ENCODE measurements at places on chromosomes 2 and 18. TPM values are rescaled to one million over a fixed set of nuclear protein-coding genes. Genes with fewer than 3 reads are reported as not detected.
A peak's percentile ranks its signal among the peaks of the same experiment; 100 is the strongest.

DNA sequence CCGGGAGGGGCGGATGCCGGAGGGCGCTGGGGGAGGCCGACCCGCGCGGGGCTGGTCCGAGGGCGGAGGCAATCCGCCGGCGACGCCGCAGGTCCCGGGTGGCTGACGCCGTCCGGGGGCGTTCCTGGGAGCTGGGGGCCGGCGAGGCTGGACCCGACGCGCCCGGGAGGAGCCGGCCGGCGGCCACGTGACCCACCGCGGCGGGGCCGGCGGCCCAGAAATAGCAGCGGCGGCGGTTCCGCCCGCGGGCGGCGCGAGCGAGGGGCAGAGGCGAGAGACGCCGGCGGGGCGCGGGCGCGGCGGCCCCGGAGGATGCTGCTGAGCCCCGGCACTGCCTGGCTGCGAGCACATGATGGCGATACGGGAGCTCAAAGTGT, at the start of gene RAB31:
Gene RAB31, plus strand, starts transcription at position 245 of the 377 bp plus-strand sequence. Its CDS starts 105 bp downstream, at position 350.
- DNase-seq = peak; percentile 66

DNA sequence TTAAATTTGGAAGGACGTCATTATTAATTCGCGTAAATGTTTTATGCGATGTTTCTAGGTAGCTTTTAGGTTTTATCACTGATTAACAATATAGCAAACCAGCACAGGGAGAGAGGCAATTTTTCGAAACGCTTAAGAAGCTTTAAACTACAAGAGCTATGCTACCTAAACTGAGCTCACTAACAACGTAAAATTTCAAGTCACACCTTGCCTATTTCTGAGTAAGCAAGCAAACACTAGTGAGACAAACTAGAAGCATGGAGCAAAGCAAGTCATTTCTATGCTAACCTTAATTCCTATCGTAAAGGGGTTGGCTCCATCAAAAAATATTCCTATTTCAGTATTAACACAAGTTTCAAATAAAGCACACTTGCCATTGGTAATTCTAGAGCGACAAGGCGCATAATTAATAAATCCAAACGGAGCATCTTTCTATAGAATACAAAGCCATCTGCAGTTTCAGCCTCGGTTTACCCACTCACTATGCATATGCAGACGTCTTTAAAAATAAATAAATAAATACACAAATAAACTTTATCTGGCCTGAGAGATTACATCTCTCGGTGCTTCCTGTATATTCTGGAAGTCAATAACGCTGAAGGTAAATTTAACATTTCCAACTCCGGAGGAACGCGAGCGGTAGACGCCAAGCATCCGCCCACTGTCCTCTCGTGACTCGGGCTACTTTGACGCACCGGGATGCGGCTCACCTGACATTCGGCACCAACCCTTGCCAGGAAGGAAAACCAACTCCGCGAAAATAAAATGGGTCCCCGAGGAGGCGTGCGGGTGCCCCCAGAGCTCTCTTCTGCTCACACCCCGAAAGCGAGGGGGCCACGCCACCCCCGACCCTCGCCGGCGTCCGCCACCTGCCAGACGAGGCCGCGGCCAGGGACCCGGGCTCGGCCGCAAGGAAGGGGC, 947 bp downstream of the ITSN2 start:
- DNase-seq = no peak

DNA sequence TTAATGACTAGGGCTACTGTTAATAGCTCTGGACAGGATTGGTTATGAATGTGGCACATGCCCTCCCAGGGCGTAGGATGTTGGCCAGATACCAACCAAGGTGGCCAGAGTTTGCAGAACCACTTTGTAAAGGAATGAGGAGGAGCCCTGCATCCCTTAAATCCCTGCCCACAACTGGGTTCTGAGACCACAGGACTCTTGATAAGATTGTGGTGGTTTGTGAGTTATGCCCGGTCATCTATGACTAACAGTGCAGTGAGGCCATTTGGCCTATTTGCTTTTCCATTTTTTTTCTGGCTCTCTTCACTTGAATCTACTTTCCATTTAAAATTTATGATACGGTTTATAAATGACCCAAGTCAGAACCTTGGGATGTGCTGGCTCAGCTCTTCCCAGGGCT, 294.5 kb downstream of the PRKCE start:
- no peak for DNase-seq

HOXD3 gene
- 0.23 TPM for total RNA-seq

SLC23A3 gene
- 0.51 TPM for total RNA-seq
